ENCODE measurements at places on chromosomes 1 and 21. TPM values are rescaled to one million over a fixed set of nuclear protein-coding genes. Genes with fewer than 3 reads are reported as not detected.

DNA sequence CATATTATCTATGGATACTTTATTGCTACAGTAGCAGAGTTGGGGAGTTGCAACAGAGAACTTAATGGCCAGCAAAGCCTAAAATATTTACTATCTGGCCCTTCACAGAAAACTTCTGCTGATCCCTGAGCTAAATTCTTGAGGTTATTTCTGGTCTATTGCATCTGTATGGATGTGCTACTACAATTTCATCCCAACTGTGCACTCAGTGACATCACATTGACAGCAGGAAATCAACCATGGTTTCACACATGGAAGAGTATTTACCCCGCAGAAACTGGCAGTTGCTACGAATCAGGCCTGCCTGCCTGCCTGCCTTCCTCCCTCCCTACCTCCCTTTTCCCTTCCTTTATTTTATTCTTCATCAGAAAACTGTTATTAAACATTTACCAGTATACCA, 12.1 kb downstream of the CLCA2 start:
- no peak for DNase-seq

GRCh38 chr1:117834416-117834815, 95.0 kb downstream of the GDAP2 start:
- DNase-seq, result no peak

Gene C1orf50
- total RNA-seq, result 8.0 TPM

GRCh38 chr1:236201786-236202185, 59.4 kb downstream of the GPR137B start:
- no peak for DNase-seq

GRCh38 chr1:84737590-84737989, 47.3 kb upstream of the SSX2IP start:
- no peak for DNase-seq

DNA sequence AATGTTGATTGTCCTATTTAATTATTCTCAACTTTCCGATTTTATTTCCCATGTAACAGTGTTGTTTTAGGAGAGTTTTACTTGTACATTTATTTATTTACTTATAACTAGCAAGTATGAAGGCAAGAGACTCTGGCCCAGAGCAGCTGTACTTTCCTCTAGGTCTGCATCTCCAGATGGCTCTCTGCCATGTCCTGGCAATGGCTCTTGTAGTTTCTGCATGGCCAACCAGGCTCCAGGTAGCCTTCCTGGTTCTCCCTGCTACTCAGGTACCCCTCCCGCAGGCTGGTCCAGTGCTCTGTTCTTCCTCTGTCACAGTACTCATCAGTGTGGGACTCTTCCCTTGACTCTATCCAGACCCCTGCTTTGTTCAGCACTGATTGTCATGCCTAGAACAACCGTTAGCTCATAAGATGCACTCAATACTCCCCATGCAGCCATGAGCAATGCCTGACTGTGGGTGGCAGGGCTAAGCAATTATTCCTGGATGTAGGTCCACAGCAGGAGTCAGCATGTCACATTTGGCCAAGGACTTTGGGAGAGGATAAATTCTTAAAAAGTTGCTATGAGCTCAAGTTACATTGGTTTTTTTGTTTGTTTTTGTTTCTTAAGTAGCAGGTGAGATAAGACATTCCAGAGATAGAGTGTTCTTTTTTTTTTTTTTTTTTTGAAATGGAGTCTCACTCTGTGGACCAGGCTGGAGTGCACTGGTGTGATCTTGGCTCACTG, 10.9 kb upstream of the IL20 start:
- no peak for DNase-seq

- DNase-seq, result peak; percentile 33
These were observed 39.6 kb downstream of the SLC19A1 start for GRCh38 chr21:45502600-45502999.

Gene GJA4
- total RNA-seq, result 9.0 TPM

GRCh38 chr1:204818998-204819397, 51.7 kb upstream of the NFASC start:
- no peak for DNase-seq
